ENCODE measurements at places on chromosomes 5 and 9.

DNA sequence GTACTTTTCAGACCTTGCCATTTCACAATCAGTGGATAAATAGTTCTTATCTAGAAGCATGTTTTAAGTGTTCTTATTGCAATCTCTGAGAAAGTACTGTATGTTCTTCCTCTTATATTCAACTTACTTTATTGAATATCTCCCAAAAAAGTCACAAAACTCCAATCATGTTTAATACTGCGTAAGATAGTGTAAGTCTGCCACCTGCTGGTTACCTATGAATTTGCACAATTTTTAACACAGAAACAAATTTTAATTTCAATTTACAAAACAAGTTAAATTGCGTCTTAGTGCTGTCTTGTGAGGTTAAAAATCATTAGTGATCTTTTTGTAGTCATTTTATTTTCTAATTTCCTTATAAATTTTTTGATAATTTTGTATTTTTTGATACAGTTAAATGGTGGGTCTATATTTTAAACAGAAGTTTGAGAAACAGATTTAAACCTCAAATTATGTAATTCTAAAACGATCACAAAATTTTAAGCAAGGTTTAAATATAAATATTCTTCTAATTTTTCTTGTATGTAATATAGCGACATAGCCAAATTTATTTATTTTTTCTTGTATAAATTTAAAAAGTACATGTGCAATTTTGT lies 115.8 kb downstream of the EMB start:
- H3K27ac ChIP-seq, result no peak overlapping the region
- H3K36me3 ChIP-seq, result no peaks in the 10 kb centered on the region
- H3K27me3 ChIP-seq, result no peaks in the 10 kb centered on the region
- H3K4me3 ChIP-seq, result no peak overlapping the region

DNA sequence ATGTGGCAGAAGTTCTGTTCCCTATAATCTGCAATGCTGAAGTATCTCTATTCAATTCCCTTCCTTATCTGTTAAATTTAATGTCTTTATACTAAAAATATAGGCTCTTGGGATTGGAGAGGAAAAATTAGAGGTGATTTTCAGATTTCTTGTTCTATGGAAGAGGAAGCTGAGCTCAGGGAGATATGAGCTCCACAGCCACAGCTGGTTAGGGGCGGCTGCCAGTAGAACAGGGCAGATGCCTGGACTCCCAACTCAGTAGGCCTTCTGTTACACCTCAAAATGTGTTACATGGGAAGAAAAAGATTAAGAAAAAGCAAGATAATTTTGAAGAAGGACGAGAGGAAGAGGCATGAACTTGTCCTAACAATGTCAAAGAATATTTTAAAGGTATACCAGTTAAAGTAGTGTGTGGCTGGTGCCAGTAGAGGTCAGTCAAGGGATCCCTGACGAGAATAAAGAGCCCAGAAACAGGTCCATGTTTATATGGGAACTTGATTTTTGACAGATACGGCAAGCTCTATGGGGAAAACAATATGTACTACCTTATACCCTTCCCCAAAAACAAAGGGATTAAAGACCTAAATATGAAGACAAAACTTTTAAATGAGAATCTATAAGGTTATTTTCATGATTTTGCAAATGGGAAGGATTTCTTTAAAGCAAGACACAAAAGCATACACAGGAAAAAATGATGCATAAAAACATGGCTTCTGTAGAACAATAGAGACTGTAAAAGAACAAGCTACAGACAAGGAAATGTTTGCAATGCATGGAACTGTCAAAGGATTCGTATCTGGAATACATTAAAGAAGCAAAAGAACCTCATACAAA lies 28.7 kb downstream of the DNAJC21 start:
- no peak overlapping the region for H3K4me3 ChIP-seq
- no peaks in the 10 kb centered on the region for H3K4me1 ChIP-seq
- H3K27ac ChIP-seq, result no peak overlapping the region
- peaks cover 24% of the 10 kb centered on the region for H3K36me3 ChIP-seq
- no peaks in the 10 kb centered on the region for H3K27me3 ChIP-seq
- no peak for DNase-seq

- no peaks in the 10 kb centered on the region for H3K27me3 ChIP-seq
- H3K4me1 ChIP-seq, result no peaks in the 10 kb centered on the region
- H3K4me3 ChIP-seq, result no peak overlapping the region
- no peak for DNase-seq
Observed at GRCh38 chr9:75824816-75825568, 65.5 kb upstream of the PCSK5 start.

GRCh38 chr5:173664154-173664526 lies 47.7 kb upstream of the BOD1 start:
- H3K27me3 ChIP-seq, result no peaks in the 10 kb centered on the region
- H3K27ac ChIP-seq, result no peak overlapping the region
- H3K36me3 ChIP-seq, result no peaks in the 10 kb centered on the region
- no peak overlapping the region for H3K4me3 ChIP-seq

GRCh38 chr9:16191691-16192402 lies 639.0 kb downstream of the CCDC171 start:
- H3K27me3 ChIP-seq, result no peaks in the 10 kb centered on the region
- H3K36me3 ChIP-seq, result no peaks in the 10 kb centered on the region
- peak; percentile 82 for DNase-seq
- H3K27ac ChIP-seq, result no peak overlapping the region
- H3K4me3 ChIP-seq, result no peak overlapping the region
- H3K4me1 ChIP-seq, result peaks cover 2% of the 10 kb centered on the region

DNA sequence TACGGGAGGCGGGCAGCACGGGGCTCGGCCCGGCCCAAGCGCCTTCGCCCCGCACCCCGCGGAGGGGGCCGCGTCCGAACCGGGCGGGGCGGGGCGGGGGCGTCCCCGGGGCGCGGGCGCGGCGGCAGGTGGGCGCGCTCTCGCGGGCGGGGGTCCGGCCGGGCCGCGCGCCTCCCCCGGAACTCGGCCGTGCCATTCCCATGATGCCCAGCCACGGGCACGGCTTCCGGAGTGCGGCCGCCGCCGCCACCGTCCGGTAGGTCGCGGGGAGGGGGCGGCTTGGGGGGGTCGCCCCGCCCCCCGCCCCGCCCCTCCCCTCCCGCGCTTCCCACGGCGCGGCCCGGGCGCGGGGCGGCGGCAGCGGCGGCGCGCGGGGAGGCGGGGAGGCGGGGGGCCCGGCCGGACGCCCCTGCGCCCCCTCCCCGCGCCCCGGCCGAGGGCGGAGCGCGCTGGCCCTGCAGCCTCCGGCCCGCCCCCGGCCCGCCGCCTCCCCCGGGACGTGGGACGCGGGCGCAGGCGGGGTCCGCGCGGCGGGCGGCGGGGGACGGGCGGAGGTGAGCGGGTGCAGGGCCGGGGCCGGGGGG lies at the start of gene PPP1R26:
Gene PPP1R26 (plus strand): TSS at position 314 of the 584 bp plus-strand sequence. CDS start 4,729 bp downstream, outside the sequence.
- peak within 1 kb of the TSS; percentile 51 for H3K27ac ChIP-seq
- H3K27me3 ChIP-seq, result no peaks in the 10 kb centered on the region
- H3K36me3 ChIP-seq, result peaks cover 6% of the 10 kb centered on the region
- no peak for DNase-seq
- H3K4me1 ChIP-seq, result peaks cover 15% of the 10 kb centered on the region
- peak within 1 kb of the TSS; percentile 83 for H3K4me3 ChIP-seq

GRCh38 chr9:86867804-86868313 lies 79.4 kb downstream of the GAS1 start:
- H3K4me3 ChIP-seq, result no peak overlapping the region
- no peak for DNase-seq
- no peak overlapping the region for H3K27ac ChIP-seq
- no peaks in the 10 kb centered on the region for H3K27me3 ChIP-seq
- peaks cover 3% of the 10 kb centered on the region for H3K4me1 ChIP-seq

Data from suprapubic skin (tissue), 4 donors.